ENCODE measurements at places on chromosomes 16 and 17.

GRCh38 chr17:17568772-17569195 is 22.7 kb downstream of the PEMT start:
- peak; percentile 50 for DNase-seq

DNA sequence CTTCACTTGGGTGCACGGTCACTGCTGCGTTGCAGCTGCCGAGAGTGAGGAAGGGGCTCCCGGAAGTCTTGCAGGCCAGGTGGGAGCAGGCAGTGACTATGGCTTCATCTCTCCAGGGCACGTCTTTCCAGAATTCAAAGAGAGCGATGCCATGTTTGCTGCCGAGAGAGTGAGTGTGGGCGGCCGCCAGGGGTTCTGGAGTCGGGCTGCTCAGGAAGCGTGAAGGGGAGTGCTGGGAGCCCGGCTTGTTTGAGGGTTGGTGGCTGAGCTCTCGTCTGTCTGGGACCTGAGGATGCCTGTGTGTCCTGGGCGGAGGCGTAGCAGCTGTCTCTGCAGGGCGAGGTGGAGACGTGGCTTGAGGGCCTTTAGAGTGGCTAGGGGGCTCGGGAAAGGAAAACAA is 6.3 kb downstream of the HGS start:
- DNase-seq = no peak

- DNase-seq = no peak
These were observed at the start of gene RHBDF1 for GRCh38 chr16:72561-73548. TSS of gene RHBDF1 (minus strand) at chr16:72631. CDS start at chr16:65015, 7,616 bp downstream.

DNA sequence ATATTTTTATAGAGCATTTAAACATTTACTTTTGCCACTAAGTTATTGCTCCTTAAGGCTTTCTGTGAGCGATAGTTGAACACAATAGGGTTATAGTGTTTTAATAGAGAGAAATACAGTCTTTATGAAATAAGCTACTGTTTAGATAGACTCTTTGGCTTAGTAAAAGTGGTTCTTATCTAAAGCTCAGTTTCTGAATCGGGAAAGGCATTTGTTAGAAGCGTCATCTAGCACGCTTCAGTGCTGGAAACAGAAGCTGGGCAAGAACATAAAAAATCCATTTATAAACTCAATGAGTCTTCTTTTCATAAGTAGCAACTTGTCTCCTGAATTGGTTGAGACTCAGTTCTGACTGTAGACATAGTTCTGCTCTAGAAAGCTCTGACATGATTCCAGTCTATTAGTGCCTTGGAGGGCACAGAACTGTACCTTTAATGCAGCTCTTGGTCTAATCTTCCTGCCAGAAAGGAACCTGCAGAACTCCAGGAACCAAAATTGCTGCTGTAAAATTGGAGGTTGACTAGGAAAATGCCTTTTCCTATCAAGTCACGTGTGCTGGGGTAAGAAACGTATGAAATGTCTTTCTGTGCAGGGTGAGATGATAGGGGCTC is 55.4 kb upstream of the DNAJA2 start:
- DNase-seq = no peak

DNA sequence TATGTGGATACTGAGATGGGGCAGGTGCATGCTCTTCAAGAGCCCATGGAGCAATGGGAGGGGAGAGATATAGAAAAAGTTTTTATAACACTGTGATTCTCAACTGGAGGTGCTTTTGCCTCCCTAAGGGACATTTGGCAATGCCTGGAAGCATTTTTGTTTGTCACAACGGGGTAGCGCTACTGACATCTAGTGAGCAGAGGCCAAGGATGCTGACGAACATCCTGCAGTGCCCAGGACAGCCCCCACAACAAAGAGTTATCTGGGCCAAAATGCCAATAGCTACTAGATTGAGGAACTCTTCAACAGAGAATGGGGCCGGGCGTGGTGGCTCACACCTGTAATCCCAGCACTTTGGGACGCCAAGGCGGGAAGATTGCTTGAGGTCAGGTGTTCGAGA is 67.2 kb upstream of the CLEC3A start:
- DNase-seq = no peak

DNA sequence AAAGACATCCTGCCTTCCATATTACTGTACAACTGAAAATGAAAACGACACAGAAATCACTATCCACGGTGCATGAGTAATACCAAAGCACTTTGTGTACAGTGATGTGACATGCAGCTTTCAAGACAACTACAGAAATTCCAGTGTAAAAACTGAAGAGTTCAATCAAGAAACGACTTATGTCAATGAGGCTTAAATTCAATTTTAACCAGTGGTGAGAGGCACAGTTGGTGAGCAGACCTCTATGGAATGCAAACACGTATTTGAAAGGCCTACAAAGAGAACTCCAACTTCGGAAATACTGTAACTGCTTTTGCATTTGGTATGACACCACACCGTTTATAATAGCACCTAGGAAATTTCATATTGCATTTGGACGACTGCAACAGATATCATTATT is 87.6 kb downstream of the USP31 start:
- no peak for DNase-seq

DNA sequence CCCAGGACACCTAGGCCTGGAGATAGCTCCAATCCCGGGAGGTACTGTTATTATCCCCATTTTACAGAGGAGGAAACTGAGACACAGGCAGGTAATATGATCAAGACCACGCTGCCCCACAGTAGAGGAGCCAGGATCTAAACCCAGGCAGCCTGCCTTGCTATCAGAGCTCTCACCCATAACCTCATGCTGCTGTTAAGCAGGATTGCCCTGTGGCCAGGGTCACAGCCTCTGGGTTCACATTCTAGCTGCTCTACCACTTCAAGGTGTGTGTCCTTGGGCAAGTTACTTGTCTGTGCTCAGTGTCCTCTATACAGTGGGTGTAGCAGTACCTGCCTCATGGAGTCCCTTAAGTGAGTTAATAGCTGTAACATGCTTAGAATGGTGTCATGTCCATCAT is 1015.3 kb downstream of the KCNJ18 start:
- DNase-seq = no peak

DNA sequence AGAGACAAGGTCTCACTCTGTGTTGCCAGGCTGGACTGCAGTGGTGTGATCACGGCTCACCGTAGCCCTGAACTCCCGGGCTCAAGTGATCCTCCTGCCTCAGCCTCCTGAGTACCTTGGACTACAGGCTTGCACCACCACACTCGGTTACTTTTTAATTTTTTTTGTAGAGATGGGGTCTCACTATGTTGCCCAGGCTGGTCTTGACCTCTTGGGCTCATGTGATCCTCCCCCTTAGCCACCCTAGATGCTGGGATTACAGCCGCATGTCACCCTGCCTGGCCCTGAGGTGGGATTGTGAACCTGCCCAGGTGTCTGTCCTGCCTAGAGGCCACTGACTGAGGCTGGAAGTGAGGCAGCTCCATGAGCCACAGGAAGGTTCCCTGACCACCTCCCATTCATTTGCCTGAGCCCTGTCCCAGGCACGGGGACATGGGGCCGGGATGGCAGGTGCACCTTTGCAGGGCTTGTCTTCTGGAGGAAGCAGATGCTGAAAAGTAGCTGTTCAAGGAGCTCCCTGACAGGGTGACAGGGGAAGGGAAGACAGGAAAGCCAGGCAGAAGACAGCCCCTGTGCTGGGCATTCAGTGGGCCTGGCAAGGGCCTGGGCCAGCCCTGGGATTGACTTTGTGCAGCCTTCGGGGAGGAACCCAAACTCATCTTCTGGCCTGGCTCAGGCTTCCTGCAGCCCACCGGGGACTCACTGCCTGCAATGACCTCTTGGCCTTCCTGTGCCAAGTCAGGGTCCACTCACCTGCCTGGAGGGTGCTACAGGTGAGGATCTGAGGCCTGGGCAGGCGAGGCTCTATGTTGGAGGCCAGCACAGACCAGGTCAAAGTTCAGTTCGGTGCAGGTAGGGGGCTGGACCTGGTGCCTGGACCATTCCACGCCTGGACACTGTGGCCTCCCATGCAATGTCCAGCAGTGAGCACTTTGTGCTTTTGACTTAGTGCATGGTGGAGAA is 8.1 kb upstream of the NOTUM start:
- no peak for DNase-seq

DNA sequence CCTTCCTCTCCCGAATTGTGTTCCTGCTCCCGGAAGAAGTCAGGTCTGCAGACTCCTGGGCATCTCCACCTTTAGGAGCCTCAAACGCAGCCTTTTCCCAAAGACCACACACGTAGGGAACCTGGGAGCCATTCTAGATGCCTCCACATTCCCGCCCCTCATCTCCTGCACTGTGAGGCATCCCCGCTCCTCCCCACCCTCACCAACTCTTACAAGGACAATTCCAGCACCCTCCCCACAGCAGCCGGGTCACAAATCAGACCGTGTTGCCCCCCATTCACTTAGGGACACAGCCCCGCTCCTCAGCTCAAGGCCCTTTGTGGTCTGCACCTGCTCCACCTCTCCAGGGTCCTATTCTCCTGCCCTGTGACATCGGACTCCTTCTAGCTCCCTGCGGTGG is 49.6 kb downstream of the ABR start:
- DNase-seq = no peak

DNA sequence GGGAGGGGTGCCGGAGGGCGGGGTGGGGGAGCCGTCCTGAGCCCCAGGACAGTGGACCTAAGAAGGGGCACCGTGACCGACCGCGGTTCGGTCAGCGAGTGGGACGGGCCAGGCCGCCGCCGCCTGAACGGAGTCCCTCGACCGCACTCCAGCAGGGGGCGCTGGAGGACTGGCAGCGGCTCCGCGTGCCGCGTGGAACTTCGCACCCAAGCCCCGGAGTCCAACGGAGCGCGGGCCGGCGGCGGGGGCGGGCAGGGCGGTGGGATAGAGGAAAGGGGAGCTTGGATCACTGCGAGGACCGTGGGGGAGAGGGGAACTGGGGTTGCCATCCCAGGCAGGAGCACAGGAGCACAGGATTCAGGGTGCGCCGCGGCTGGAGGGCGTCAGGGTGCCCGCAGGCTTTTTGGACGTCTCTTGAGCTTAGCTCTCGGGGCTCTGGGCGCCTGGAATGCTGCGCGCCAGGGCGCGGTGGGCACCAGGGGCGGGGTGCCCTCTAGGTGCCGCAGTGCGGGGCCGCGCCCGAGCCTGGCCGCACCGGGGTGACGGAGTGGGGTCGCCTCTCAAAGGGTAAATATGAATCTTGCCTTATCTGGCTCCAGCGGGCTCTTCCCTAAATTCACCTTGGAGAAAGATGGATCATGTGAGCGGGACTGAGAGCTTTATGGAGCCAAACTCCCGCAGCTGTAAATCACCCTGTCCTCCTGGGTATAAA is 379 bp upstream of the OTOP2 start:
- DNase-seq = peak; percentile 75

Measured in T-helper 9 cell (primary cell).